ENCODE measurements at places on chromosomes 3 and 15.
A peak's percentile ranks its signal among the peaks of the same experiment; 100 is the strongest.

- no peak for DNase-seq
These were observed 14.7 kb downstream of the MCTP2 start for GRCh38 chr15:94246016-94246415.

GRCh38 chr3:28328188-28329151, 20.1 kb upstream of the ZCWPW2 start:
- DNase-seq = no peak

- DNase-seq = no peak
These were observed 54.1 kb upstream of the CCR2 start for GRCh38 chr3:46299608-46300460.

GRCh38 chr15:60899322-60899966, 329.7 kb downstream of the RORA start:
- no peak for DNase-seq

DNA sequence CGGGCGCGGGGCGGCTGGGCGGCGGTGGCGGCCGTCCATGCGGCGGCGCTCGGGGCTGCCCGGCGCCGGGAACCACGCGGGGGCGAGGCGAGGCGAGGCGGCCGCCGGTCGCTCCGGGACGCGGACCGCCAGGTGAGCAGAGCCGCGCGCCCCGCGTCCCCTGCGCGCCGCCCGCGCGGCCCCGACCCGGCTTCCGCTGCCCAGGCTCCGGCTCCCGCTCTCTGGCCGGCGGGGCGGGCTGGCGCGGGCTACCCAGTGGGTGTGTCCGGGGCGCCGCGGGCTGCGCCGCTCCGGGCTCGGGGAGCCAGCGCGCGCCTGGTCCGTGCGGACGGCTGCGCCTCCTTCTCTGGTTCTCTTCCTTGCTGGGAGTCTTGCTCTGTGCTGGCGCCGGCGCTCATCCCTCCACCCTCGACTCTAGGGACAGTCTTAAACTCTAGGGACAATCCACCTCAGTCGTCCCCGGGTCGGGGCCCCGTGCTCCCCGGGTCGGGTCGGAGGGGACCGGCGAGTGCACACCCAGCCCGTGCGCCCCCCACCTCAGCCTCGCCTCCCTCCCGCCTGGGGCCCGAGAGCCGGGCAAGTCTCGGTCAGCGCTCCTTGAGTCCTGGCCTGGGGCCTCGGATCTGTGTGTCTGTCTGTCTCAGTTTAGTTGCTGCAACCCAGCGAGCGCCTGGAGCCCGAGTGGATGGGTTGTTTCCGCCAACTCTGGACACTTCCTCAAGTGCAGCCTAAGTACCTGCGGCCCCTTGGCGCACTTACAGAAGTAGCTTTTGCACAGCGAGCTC, 488 bp downstream of the THSD4 start:
- peak; percentile 81 for DNase-seq

GRCh38 chr15:82595766-82596165, 51.4 kb downstream of the CPEB1 start:
- no peak for DNase-seq

GRCh38 chr3:131363275-131363674, 18.3 kb upstream of the NUDT16 start:
- DNase-seq = no peak

DNA sequence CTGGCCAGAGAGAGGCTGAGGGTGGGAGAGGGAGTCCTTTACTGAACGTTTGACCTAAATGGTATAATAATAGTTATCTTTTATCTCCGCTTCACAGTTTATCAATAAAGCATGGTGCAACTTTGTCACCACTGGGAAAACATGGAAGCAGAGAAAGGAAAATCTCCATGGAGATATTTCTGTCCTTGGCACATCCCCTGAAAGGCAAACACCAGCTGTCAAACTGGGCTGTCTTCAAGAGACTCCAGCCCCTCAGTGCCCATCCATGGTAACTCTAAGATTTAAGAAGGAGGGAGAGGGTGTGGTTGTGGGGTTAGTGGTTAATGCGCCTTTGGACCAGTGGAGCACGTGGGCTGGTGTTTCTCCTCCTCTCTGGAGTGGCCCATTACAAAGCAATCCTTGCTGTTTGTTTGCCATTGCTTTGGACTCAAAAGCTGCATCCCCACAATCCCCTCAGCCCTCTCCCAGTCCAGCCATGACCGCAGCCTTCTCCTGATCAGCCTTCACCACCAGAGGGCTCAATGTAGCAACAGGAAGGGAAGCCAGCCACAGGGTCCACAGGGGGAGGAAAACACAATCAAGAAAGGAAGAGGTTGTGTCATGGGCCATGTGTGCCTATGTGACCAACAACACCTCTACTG, 38.2 kb upstream of the FAM174B start:
- no peak for DNase-seq

GRCh38 chr3:163838769-163839168, 1239.5 kb downstream of the SI start:
- DNase-seq = no peak

- DNase-seq = no peak
These were observed 31.5 kb upstream of the ADAMTS17 start for GRCh38 chr15:100373120-100373896.

GRCh38 chr3:79012946-79013362, 754.8 kb downstream of the ROBO1 start:
- DNase-seq = no peak

DNA sequence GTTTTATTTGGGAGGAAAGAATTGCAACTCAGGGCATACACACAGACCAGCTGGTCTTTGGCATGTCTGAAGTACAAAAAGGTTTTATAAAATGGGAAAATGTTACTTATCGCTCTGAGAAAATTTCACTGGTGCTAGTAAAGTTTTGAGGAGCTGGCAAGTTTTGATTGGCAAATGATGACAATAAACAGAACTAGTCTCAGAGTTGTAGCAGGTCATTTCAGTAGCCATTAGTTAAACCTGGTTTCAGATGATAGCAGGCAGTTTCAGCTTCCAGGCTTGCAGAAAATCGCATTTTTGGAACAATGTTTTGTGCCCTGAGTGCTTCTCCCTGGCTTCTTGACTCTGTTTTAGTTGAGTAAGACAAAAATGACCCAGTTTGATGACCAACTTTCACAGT, 10.7 kb downstream of the B2M start:
- DNase-seq = no peak

GRCh38 chr3:76532158-76532822, 507.6 kb upstream of the ROBO2 start:
- no peak for DNase-seq

DNA sequence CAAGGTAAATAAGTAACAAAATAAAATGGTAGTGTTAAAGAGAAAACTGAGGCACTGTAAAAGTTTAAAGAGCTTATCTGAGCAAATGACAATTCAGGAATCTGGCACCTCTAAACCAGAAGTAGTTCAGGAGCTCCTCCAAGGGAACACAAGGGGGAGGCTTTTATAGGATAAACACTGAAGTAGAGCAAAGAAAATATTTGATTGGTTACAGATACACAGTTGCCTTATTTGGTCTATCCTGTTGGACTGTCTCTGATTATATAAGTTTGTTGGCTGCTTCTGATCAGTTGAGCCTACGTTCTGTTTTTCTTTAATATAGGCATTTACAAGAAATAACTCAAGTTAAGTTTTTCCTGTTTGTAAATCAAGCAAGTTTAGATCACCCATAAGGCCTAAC, 146.9 kb downstream of the ERC2 start:
- DNase-seq = no peak

DNA sequence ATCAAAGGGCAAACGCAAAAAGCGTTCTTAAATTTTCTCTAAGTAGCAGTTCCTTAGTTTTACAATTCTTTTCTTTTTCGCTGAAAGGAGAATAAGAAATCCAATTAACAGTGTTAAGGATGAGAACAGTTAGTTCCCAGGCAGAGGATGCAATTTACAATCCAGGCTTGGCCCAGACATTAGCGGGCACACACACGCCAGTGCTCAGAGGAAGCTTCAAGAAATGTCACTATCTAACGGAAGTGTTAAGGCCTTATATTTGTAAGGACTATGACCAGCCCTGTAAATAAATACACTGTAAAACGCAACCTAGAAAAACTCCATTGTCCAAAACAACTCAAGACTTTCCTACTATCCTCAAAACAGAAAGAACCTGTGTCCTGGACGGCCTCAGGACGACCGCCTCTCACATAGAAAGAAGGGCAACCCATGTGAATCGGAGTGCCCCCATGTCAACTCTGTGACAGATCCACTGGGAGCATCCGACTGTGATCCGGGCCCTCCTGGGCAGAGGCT, 1.3 kb downstream of the ACAP2 start:
- DNase-seq = peak; percentile 46

- DNase-seq = no peak
These were observed 87.9 kb upstream of the SLC24A5 start for GRCh38 chr15:48032911-48033310.

- DNase-seq = no peak
These were observed 70.4 kb downstream of the CBLB start for GRCh38 chr3:105798381-105798934.

GRCh38 chr3:85148036-85148435, 189.2 kb downstream of the CADM2 start:
- no peak for DNase-seq

- no peak for DNase-seq
These were observed 321.2 kb upstream of the COL8A1 start for GRCh38 chr3:99317201-99317600.

- DNase-seq = no peak
These were observed 125.5 kb upstream of the NMNAT3 start for GRCh38 chr3:139803294-139803693.

GRCh38 chr3:82132210-82133069, 371.0 kb upstream of the GBE1 start:
- no peak for DNase-seq

GRCh38 chr3:13857702-13858380, 22.0 kb downstream of the WNT7A start:
- no peak for DNase-seq

GRCh38 chr3:99817047-99817436, 620 bp upstream of the CMSS1 start:
- DNase-seq = no peak

Measured in GM03348 (cell line).